ENCODE measurements at places on chromosomes 7 and 10.

DNA sequence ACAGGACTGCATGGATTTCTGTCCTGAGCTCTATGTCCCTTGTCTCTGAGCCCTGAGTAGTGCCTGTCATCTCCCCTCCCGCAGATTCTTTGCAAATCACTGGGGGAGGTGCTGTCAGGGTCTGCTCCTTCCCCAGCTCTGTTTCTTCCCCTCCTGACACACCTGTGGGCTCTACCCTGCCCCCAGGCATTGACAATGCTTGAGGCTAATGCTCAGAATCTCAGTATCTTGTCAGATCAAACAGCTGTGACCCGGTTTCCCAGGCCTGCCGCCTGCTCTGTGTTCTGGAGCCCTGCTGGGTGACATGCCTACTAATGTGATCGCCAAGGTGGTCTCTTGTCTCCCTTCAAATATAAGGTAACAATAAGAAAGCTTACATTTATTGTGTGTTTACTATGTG, 209.0 kb downstream of the POU6F2 start:
- no peak for DNase-seq

GRCh38 chr10:25982107-25982506, 48.1 kb downstream of the MYO3A start:
- DNase-seq, result no peak

DNA sequence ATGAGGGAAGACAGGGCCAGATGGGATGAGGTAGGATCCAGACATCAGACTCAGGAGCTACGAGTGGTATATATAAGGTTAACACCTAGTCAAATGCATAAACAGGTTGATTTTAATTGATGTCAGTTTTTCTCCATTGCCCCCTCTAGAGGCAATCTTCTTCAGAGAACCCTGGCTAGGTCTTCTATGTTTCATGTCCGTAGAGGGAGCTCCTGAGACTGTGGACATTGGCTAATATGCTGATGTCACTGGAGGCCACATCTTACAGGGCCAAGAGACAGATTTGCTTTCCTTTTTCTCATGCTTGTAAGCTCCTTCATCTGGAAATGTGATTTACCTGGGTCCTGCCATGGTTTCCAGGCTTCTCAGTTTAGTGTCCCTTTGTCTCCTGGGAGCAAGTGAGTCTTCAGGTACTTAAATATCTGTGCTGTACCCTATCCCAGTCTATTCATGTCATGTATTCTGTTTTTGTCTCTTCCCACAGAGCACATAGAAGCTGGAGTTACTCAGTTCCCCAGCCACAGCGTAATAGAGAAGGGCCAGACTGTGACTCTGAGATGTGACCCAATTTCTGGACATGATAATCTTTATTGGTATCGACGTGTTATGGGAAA, 161.6 kb upstream of the PRSS1 start:
- no peak for DNase-seq

GRCh38 chr10:84562592-84562991, 234.2 kb downstream of the CCSER2 start:
- DNase-seq, result no peak

DNA sequence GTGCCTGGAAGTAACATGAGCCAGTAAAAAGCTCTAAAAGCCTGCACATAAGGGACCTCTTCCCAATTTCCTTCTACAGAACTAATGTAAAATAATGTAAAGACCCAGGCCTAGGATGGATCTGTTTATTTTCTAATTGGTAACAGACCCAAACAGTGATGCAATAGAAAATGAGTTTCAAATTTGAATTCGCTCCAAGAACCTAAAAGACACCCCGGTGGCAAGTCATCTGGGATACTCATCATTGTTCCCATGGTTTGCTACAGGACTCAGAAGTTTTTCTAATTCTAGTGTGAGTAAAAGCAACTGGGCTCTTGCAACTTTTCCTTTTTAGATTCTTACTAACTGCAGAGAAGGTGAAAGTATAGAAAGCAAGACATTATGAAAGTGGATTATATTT, 271.3 kb upstream of the CACNA2D1 start:
- DNase-seq, result no peak

GRCh38 chr7:137591421-137591837, 247.9 kb upstream of the PTN start:
- DNase-seq, result no peak

DNA sequence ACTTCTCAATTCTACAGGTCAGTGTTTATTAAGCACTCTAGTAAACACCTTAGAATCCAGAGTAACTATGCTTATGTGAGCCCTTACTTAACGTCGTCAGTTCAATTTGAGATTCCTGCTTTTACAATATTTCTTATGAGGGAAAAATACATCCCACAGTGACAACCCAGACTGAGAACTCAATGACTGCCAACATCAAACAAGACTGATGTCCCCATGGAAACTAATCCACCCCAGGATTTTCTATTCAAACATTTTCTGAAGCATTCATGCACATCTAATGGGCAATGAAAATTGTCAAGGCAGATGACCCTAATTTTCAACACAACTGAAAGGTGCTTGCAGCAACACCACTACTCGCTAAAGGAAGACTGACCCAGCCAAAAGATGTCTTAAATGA, 67.0 kb downstream of the ATE1 start:
- DNase-seq, result no peak

GRCh38 chr7:156152390-156152789, 340.1 kb upstream of the SHH start:
- no peak for DNase-seq

DNA sequence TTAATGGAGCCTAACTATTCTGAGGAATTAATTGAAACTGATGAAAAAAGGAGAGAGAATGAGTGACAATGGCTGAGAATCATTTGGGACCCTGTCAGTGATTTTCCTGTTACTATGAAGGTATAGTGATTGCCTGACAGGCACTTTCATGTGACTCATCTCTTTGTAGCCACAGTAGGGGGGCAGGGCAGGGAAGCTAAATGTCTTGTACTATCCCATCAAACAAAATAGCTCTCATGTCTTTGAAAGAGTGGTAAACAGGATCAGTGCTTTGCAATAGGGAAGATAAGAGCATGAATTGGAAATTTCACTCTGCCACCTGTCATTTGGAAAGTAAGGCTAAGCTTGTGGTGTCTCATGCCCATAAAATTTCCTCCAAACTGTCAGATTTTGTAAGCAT, 94.5 kb upstream of the GSDME start:
- no peak for DNase-seq

DNA sequence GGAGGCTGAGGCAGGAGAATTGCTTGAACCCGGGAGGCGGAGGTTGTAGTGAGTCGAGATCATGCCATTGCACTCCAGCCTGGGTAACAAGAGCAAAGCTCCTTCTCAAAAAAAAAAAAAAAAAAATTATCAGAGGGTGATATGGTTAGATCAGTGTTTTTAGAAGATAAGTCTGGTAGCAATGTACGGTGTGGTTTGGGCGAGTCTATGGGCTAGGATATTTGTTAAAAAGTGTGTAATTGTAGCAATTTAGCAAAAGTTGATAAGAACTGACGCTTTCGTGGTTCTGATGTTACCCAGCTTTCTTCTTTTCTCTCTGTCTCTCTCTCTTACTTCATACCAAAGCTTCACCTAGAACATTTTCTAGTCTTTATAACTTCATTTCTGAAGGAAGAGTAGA, 6.9 kb upstream of the CYP51A1 start:
- no peak for DNase-seq

- no peak for DNase-seq
These were observed 27.0 kb downstream of the DCLRE1C start for GRCh38 chr10:14926722-14927416.

DNA sequence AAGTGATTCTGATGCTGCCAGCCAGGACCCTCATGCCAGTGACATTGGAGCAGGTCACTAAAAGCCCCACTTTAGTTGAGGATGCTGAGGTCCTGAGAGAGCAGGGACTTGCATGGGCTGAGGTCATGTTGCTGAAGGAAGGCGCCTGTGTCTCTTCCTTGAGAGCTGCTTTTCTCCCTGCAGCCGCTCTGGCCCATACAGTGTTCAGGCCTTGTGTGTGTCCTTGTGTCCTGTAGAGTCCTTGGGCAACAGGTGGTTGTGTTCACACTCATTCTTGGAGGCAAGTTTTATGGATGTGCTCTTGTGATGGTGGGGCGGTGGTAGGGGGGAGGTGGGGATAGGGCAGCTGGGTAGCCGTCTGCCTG, 33.3 kb downstream of the TSPAN14 start:
- no peak for DNase-seq

GRCh38 chr7:131327049-131327625, 539 bp upstream of the MKLN1 start:
- DNase-seq, result no peak

DNA sequence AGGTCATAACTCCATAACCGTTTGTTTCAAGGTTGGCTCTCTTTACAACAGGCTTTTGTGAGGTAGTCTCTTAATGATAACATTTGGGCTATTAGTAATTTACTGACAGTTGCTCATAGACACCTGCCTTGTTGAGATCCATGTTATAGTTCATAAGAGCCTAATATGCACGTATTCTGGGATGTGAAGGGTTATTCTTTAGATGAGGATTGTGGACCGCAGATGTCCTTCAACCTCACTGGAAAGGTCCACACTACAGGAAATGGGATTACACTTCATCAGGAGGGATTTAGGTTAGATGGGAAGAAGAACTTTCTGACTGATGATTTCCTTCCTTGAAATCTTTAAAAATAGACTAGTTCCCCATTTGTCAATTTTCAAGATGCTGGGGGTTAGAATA, 62.8 kb downstream of the SAMD9 start:
- DNase-seq, result no peak

GRCh38 chr10:31698181-31698830, 230.3 kb downstream of the ARHGAP12 start:
- no peak for DNase-seq

DNA sequence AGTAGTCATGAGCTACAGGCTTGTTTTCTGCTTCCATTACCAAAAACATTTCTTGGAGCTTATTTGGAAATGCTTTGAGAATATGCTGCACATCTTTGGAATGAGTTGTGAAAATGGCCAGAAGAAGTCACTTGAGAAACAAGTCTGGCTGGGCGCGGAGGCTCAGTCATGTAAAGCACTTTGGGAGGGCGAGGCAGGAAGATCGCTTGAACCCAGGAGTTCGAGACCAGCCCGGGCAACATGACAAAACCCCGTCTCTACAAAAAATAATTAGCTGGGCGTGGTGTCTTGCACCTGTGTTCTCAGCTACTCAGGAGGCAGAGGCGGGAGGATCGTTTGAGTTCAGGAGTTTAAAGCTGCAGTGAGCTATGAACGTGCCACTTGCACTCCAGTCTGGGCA, 882 bp upstream of the CHCHD1 start:
- DNase-seq, result no peak

- DNase-seq, result no peak
These were observed 75.5 kb upstream of the PCGF5 start for GRCh38 chr10:91144961-91145360.

- no peak for DNase-seq
These were observed 14.8 kb downstream of the PDAP1 start for GRCh38 chr7:99393355-99394187.

- DNase-seq, result peak; percentile 68
These were observed 19.3 kb downstream of the TCAF1 start for GRCh38 chr7:143882604-143883078.

DNA sequence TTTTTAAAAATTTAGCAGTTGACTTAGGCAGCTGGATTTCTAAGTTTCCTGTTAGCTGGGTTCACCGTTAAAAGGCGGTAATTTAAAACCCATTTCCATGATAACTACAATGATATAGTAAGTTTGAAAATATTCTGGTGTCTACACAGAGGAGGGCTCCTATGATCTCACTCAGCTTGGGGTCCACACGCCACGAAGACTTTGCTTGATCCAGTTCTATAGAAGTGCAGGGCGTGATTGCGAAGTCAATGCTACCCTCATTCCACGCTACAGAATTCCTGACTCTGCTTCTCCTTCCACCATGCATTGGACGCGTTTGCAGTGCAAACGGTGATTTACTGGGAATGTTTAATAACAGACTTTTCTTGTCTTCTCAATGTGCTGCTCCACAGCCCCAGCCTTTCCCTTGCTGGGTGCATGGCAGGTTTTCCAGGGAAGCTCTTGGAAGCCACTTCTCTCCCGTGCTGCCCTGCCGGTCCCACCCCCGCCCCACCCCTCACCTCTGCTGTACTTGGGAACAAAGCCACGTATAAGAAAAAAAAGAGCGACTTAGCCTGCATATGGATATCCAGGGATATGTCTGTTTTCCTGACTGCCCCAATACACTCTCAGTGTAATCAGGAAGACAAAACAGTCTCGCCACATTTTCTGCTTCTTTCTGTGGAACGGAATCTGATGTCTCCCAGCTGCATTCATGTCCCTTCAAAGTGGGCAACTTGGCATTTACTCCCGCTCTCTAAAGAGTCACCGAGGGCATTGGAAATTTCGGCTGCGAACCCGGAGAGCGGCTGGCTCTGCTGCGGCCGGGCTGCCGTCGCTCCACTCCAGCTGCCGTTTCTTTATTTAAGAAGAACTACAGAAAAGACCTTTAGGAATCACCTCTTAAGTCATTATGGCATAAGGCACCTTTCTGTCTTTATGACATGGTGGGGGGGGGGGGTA, 434.4 kb upstream of the MGMT start:
- no peak for DNase-seq

- DNase-seq, result no peak
These were observed 1106.8 kb upstream of the LRRTM3 start for GRCh38 chr10:65818990-65819389.

DNA sequence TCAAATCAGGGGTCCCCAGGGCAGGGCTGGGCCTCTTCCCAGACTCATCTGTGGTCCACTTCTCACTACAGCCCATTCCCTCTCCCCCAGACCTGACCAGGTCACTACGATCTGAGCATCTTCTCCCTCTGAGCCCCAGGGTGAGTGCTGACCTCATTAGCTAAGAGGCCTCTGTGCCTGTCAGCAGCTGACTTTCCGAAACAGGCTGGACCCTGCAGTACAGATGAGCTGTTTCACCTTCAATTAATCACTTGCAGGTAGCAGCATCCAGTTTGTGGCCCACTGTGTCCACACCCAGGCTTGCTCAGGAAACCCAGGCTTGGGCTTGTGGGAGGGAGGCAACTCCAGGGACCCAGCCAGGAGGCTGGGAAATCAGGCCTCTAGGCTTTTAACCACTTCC, 24.3 kb downstream of the SRRM3 start:
- DNase-seq, result no peak

DNA sequence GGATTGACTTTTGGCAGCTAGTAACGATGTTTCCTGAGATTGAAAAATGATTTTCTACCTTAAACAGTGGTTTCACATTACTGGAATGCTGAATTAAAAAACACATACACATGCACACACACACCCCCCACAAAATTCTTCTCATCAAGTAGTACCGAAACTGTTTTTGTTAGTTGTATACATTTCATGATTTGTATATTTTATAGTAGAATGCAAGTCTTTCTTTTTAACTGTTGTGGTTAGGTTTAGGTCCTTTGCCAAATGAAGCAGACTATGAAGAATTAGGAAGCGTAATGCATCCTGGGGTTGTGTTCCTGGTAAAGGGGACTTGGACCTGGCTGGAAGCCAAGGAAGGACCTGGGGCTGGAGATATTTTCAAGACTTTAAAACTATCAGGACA, 505.8 kb downstream of the SUGCT start:
- no peak for DNase-seq

DNA sequence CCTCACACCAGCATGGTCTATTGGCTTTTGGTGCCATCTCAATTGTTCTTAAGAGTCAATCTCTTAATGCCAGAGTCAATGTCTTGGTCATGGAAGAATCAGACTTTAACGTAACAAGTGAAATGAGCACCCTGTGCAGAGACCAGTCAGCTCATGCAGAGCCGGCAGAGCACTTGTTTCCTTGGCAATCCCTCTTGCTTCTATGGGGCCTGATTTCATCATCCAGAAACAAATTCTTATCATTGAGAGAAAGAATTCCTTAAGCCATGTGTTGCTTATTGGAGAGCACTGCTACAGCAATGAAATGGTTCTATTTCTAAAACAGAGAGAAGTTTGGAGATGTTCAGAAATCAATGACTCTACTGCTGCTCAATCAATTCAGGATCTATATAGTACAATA, 212.8 kb downstream of the IPMK start:
- no peak for DNase-seq

Data from NCI-H774 (cell line).